Renal cortex interstitium (tissue), 15 donors: ENCODE measurements at places on chromosomes 11 and 22. TPM values are rescaled to one million over a fixed set of nuclear protein-coding genes. Genes with fewer than 3 reads are reported as not detected.

GRCh38 chr11:120182790-120183491, 27.9 kb upstream of the OAF start:
- no peak for DNase-seq

Gene CST6
- not detected for polyA plus RNA-seq

GRCh38 chr11:116725434-116726221, 47.2 kb downstream of the BUD13 start:
- no peak for DNase-seq

Gene GGT5
- polyA plus RNA-seq = 17.5 TPM

DNA sequence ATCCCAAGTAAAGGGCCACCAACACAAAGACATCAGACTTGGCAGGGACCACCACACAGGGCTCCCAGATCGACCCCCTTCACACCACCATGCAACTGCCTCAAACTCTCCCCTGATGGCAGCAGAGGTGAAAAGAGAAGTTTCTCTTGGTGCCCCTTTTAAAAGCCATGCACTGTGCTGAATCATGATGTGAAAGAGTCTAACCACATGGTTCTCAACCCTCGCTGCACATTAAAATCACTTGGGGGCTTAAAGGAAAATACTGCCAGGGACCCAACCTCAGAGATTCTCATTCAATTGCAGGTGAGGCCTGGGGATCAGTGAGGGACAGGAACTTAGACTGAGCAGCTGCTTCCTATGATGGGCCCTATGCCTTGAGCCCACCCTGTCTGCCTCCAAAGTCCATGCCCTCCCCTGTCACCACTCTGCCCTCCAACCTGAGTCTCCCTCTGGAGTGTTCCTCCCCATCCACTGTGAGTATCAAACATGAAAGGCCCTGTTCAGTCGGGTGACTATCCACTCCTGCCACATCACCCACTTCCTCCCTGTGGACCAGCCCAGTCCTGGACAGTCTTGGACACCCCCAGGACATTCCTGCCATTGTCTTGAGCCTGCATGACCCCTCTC, 40.8 kb downstream of the PLEKHA7 start:
- no peak for DNase-seq

Gene DGKZ
- 44.7 TPM for polyA plus RNA-seq

Gene CYP2D6
- 4.6 TPM for polyA plus RNA-seq

DNA sequence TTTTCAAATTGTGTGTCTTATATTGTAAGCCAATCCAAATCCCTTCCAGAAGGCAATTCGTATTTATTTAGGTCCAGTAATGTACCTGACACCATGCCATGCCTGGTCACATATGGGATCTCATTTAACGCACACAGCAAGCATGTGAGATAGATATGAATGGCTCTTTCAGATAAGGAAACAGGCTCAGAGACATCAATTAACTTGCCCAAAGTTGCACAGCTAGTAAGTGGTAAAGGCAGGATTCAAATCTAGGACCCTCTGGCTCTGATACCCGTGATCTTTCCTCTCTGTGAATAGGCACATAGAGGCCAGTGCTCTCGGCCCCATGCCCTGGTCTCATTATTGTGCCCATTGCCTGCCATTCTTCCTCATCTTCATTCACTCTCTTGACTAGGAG, 34.3 kb downstream of the KCNJ4 start:
- DNase-seq = no peak

Gene UCP3
- 3.2 TPM for polyA plus RNA-seq

DNA sequence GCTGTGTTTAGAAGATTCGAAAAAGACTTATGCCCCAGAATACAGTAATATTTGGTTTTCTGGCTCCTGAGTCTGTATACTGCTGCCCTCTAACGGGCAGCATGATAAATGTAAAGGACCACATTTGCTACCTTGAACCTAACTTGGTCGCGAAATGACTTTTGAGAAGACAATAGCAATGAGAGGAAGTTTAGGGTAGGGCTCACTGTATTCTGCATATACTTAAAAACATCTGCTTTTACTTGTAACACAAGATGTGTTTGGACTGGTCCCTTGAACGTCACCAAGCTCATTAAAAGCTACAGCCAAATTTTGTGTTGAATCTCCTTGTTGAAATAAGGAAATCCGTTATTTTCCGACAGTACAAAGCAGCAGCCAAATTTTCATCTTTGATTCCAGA, 309.1 kb downstream of the SWAP70 start:
- peak; percentile 41 for DNase-seq

Gene PKDREJ
- polyA plus RNA-seq = 0.53 TPM

GRCh38 chr11:116250155-116250554, 522.6 kb downstream of the BUD13 start:
- DNase-seq = no peak

Gene MRGPRE
- polyA plus RNA-seq = not detected

GRCh38 chr11:110187731-110188130, 94.5 kb downstream of the ZC3H12C start:
- DNase-seq = no peak

Gene SAA1
- not detected for polyA plus RNA-seq

Gene INPP5J
- polyA plus RNA-seq = 4.1 TPM

DNA sequence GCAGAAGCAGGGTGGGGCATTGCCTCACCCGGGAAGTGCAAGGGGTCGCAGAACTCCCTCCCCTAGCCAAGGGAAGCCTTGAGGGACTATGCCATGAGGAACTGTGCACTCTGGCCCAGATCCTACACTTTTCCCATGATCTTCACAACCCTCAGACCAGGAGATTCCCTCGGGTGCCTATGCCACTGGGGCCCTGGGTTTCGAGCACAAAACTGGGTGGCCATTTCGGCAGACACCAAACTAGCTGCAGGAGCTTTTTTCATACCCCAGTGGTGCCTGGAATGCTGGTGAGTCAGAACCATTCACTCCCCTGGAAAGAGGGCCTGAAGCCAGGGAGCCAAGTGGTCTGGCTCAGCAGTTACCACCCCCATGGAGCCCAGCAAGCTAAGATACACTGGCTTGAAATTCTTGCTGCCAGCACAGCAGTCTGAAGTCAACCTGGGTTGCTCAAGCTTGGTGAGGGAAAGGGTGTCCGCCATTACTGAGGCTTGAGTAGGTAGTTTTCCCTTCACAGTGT, 573.7 kb upstream of the ANO3 start:
- DNase-seq = no peak

DNA sequence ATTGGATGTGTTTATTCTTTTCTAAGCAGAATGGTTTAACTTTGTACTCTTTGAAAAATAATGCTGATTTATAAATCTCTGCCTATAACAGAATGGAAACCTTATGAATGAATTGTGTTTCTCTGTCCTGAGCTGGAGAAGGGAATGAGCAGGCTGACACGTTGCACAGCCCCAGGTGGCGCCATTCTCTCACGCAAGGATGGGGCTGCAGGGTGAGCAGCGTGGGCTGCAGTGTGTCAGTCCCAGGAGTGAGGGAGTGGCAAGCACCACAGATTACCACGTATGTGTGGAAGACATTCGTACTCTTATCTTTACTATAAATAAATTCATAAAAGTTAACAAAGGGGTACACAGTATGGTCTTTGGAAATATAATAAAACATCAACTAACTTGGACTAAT, 33.4 kb downstream of the FDX1 start:
- DNase-seq = peak; percentile 28

DNA sequence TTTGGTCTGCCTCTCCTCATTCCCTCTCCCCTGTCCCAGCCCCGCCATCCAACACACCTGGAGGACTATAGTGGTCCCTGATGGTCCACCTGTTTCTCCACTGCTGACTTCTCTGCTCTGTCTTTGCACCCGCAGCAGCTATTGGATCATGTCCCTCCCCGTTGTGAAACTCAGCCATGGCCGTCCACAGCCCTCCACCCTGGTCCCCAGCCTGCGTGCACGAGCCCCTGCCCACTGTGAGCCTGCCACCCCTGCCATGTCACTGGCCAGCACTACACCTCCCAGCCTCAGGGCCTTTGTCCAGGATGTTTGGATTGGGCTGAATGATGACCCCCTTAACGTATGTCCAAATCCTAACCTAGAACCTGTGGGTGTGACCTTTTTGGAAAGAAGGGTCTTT, 47.7 kb upstream of the SMIM38 start:
- no peak for DNase-seq

DNA sequence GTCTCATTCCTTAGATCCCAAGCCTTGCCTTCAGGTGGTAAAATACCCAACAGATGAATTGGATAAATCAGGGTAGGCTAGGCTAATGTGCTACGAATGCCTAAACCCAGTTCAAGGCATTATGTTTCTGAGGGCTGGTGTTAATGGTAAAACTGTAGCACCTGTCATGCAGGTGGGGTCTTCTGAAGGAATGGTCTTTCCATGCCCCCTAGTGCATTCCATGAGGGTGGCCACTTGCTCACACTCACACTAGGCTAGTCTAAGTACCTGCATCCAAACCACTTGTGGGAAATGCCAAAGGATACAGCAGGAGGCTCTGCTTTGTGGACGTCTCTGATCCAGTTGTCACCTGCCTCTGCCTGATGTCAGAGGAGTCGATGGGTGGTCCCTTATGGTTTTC, 24.2 kb upstream of the UCP3 start:
- DNase-seq = no peak

Gene ACCSL
- polyA plus RNA-seq = 0.08 TPM

Gene NTM
- 43.9 TPM for polyA plus RNA-seq

Gene ESAM
- 56.1 TPM for polyA plus RNA-seq

- no peak for DNase-seq
Observed at GRCh38 chr22:18112440-18112839, 1.8 kb downstream of the TUBA8 start.

- DNase-seq = no peak
Observed at GRCh38 chr11:72584293-72584938, 89.8 kb downstream of the PDE2A start.

DNA sequence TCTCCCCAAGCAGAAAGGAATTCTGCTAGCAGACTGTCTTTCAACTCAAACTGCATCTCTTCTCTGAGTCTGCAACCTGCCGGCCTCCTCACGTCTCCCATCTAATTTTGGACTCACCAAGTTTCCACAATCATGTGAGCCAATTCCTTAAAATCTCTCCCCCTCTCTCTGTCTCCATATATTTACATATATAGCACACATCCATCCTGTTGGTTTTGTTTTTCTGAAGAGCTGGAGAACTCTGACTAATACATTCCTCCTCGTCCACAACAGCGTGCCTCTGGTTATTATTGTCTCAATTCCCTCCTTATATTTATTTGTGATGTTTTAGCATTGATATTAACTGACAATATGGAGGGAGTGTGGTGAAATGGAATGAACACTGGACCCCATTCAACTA, 29.6 kb upstream of the FJX1 start:
- no peak for DNase-seq

Gene RHOD
- 7.7 TPM for polyA plus RNA-seq

GRCh38 chr11:63611395-63611747, 2.9 kb downstream of the PLAAT3 start:
- no peak for DNase-seq

DNA sequence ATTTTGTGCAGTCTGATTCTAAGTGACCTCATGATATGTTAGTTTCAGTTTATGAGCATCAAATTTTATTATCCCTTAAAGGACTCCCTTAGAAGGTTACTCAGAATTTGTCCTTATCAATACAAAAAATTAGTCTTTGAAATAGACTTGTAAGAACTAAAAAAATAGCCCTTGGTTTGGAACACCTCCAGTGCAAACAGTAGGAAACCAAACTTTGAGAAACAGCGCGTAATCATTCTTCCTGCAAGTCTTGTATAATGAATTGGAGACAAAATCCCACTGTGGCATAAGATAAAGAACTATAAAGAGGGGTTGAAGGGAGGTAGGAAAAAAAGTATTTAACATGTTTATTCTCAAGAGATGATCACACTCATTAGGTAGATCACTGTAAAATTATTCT, 10.8 kb upstream of the MSANTD4 start:
- no peak for DNase-seq

GRCh38 chr11:78823588-78823987, 248.9 kb upstream of the NARS2 start:
- no peak for DNase-seq

Gene PARVG
- 2.4 TPM for polyA plus RNA-seq

Gene NLRP14
- 1.1 TPM for polyA plus RNA-seq

- DNase-seq = no peak
Observed at GRCh38 chr11:108538022-108538424, 39.8 kb upstream of the POGLUT3 start.

Gene TPBGL
- polyA plus RNA-seq = 0.06 TPM

- DNase-seq = no peak
Observed at GRCh38 chr11:44601471-44602370, 36.3 kb downstream of the CD82 start.

Gene SMC1B
- polyA plus RNA-seq = 0.20 TPM

Gene NXPE2
- polyA plus RNA-seq = 0.61 TPM

Gene SMIM35
- 0.21 TPM for polyA plus RNA-seq

Gene SLN
- 0.80 TPM for polyA plus RNA-seq

Gene CRACR2B
- 19.4 TPM for polyA plus RNA-seq

DNA sequence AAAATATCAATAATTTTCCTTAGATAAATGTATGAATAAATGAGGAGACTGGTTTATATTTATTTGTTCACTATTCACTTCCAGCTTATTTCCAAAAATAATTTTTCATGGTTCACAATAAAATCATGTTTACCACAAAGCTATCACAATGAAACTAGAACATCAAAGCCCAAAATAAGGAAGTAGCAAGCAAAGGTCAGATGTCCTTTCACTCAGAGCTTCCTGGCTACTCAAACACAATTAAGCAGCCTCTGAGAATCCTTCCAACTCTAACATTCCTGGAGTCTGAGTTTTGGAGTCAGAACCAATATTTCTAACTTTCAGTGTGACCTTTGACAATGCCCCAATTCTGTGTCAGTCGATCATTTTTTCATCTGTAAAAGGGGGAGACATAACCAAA, 527.0 kb downstream of the SOX6 start:
- no peak for DNase-seq

DNA sequence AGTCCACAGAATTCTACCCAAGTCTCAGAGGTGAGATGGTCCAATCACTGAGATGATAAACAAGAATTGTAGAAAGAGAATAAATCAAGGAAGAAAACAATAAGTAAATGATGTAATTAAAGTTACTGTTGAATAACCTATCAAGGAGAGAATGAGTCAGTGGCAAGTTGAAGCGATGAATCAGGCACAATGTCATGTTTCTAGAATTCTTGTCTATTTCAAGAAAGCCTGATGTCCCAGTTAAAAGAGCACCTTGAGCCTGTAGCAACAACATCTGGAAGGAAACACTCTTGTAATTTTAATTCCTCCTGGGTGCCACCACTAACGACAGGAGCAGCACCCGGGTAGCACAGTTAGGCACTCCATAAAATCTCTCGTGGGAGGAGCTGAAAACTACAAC, 67.9 kb upstream of the SLC35C1 start:
- DNase-seq = no peak
